ENCODE measurements at places on chromosomes 5 and 9. TPM values are rescaled to one million over a fixed set of nuclear protein-coding genes. Genes with fewer than 3 reads are reported as not detected.
A peak's percentile ranks its signal among the peaks of the same experiment; 100 is the strongest.

Gene C8G
- total RNA-seq: 5.3 TPM

DNA sequence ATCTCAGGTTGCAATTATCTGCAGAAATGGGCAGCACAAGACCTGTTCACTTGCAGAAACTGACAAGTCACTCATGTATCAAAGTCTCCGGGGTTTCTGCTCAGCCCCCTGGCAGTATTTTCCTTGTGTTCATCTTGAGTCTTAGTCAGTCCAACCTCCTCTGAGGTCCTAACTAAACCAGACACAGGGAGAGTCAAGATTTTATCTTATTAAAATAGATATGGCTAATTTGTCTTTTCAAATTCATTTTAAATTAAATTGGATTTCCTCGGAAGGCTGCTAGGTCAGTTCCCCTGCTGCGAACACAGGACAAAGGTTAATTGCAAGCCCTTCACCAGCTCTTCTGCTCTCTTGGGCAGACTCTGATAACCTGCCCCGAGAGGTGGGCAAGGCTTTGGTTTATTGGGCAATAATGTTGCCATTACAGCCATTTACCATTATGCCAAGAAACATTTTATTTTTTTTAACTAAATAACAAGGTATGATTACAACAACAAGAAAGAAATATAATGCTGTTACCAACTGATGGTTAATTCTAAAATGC, 103.5 kb downstream of the MAPKAP1 start:
- peak; percentile 49 for DNase-seq

- DNase-seq: no peak
Measured at GRCh38 chr9:130030651-130031127, 12.3 kb downstream of the FNBP1 start.

Gene FOXI1
- total RNA-seq: 0.16 TPM

Gene PLAC8L1
- total RNA-seq: not detected
